Right atrium auricular region (tissue), 2 donors: ENCODE measurements at places on chromosomes 16 and 17. TPM values are rescaled to one million over a fixed set of nuclear protein-coding genes. Genes with fewer than 3 reads are reported as not detected.

The TXNDC11 gene
- 29.5 TPM for total RNA-seq

The HOXB9 gene
- not detected for total RNA-seq

The EPX gene
- total RNA-seq: not detected

The E4F1 gene
- total RNA-seq: 10.0 TPM

The PLA2G10 gene
- not detected for total RNA-seq

The KIF19 gene
- total RNA-seq: 0.30 TPM

The PER1 gene
- 59.4 TPM for total RNA-seq

The CHRNE gene
- 167 TPM for total RNA-seq

The SCARF1 gene
- total RNA-seq: 8.6 TPM

The SRL gene
- total RNA-seq: 466 TPM

The VMO1 gene
- total RNA-seq: 3.9 TPM

The ERN2 gene
- not detected for total RNA-seq

The UMOD gene
- not detected for total RNA-seq

The RPAIN gene
- 31.4 TPM for total RNA-seq

The TMEM88 gene
- 53.2 TPM for total RNA-seq
